ENCODE measurements at places on chromosomes 12 and 14. TPM values are rescaled to one million over a fixed set of nuclear protein-coding genes. Genes with fewer than 3 reads are reported as not detected.

- DNase-seq, result peak; percentile 51
These were observed 388.1 kb downstream of the CCDC91 start for GRCh38 chr12:28578361-28578760.

DNA sequence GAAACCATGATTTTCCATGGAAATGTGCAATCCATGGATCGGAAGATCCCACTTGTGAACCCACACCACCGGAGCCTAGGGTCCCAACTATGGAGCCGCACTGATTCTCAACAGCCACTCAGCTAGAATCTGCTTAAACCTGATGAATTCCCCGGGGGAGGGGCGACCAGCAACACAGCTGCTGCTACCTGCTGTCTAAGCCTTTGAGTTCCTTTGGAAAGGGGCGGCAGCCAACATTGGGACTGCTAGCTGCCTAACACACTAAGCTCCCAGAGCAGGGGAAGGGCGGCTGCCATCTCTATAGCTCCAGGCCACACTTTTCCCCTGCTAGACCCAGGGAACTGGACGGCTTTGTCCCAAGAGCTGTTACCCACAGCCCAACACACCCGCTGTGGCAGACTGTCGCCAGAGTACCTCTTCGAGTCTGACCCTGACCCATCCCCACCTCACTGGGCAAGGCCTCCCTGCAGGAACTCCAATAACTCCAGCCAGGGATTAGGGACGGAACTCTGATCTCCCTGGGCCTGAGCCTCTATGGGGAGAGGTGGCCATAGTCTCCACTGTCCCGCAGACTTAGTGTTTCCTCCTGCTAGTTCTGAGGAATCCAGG, 205.8 kb upstream of the SLC16A7 start:
- DNase-seq, result no peak

The ENDOU gene
- total RNA-seq, result not detected

- DNase-seq, result peak; percentile 82
These were observed 24.7 kb upstream of the IRF2BPL start for GRCh38 chr14:77053046-77053841.

- no peak for DNase-seq
These were observed 65.2 kb downstream of the NINJ2 start for GRCh38 chr12:597926-598568.

- no peak for DNase-seq
These were observed 368.4 kb upstream of the E2F7 start for GRCh38 chr12:77433799-77434198.

GRCh38 chr12:55072083-55072482, 52.3 kb downstream of the NEUROD4 start:
- DNase-seq, result no peak

- peak; percentile 96 for DNase-seq
These were observed 13.9 kb upstream of the NR4A1 start for GRCh38 chr12:52037248-52037861.

GRCh38 chr12:75560167-75560566, 48.8 kb upstream of the KRR1 start:
- no peak for DNase-seq

GRCh38 chr12:92432724-92433441, 269.9 kb upstream of the PLEKHG7 start:
- DNase-seq, result no peak

The SYNDIG1L gene
- total RNA-seq, result not detected

GRCh38 chr14:71960494-71961353, 28.5 kb downstream of the RGS6 start:
- DNase-seq, result no peak

GRCh38 chr12:26264215-26264838, 69.0 kb downstream of the SSPN start:
- no peak for DNase-seq

GRCh38 chr14:50578433-50578832, 18.5 kb downstream of the ATL1 start:
- DNase-seq, result no peak

DNA sequence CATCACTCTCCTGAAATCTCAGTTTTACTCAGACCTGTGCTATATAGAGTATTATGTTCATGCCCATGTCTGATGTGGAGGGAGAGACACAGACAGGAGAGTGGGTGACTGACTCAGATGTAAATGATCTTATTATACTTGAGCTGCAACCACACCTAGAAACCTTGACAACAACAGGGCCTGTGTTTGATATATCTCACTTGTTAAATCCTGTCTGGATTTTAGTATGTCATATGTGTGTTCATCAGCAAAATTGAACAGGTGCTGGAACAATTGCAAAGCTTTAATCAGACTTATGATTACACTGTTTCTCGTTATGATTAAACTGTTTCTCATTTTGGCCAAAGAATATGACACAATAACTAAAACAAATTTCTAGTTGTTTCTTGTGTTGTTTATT, 37.7 kb downstream of the DIP2B start:
- peak; percentile 72 for DNase-seq

DNA sequence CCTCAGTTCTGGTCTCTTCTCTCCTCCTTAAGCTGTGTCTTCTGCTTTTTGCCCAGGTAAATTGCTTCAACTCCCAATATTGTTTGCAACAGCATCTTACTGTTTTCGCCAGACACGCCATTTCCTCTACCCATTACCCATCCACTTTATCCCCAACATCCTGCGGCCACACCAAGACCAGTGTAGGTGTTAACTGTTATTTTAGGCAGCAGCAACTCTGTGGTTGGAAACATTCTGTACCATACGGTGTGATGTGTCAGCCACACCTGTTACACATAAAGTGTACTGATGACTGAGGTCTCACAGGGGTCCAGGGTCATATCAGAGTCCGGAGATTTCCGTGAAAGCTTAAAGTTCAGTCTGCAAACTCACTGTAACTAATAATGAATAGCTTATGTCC, 21.8 kb upstream of the KLRD1 start:
- DNase-seq, result no peak

The TCP11L2 gene
- total RNA-seq, result 104 TPM

DNA sequence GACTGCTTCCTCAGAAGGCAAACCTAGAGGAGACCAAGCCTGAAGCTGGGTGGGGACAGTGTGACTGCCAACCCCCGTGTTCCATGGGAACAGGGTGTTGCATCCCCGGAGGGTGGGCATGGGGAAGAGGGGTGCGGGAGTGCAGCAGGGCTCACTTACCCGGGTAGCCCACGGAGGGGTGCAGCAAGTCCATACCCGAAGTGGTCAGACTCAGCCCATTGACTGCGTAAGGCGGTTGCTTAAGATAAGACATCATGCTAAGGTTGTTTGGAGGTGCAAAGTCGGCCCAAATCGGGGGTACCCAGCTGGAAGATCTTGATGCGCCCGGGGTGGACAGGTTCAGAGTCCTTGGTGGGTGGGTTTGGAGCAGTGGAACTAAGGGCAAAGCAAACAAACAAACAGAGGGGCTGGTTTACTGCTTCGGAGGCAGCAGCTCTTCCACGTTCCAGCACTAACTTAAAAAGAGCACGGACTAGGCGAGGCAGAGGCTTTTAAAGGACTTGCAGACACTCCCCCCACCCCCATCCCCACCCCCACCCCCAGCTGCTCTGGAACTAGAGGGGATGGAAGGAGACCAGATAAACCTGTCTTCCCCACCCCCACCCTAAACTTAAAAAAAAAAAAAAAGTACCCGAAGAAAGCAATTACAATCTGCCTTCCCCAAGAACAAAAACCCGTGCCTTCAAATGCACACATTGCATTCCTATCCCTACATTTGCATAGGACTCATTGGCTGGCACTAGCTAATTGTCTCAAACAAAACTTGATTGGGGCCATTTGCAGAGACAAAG, 4.9 kb downstream of the OTX2 start:
- no peak for DNase-seq

DNA sequence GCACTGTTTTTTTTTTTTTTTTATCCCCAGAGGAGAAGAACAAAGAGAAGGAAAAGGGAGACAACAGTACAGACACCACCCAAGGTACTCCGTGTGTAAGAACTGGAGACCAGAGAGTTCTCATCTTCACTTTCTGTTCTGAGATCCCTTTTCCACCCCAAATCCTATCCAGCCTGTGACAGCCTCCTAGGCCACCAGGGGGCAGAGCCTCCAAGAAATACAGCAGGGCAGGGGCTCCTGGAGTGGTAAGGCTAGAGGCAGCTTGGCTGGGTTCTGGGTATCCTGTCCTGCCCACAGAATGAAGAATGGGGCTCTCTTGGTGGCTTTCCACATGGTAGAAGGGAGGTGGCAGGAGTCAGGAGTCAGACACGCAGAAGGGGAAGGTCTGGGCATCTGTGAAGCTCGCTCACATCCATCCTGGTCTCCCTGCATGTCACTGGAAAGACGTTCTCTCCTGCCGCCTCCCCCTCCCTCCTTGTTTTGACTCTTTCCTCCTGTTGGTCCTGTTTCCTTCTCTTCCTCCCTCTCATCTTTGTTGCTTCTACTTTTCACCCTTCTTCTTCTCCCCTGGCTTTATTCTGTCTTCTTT, 12.0 kb downstream of the CLSTN3 start:
- DNase-seq, result peak; percentile 93

- DNase-seq, result no peak
These were observed 6.7 kb upstream of the C12orf50 start for GRCh38 chr12:88035907-88036289.

DNA sequence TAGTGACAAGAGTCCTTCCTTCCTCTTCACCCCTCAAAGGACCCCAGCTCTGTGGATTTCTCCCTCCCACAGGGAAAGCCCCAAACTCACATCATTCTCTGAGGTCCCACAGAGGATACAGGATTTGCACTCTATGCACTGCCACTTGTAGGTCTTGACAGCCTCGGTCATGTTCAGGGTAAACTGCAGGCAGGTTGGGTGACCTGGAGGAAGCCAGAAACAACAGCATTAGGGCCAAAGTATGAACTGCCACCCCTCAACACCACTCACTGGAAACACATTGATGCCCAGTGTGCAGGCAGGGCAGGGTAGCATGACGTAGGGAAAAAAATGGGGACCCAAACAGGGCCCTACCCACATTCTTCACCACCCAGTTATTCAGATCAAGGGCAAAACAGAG, 264.4 kb downstream of the DPF3 start:
- no peak for DNase-seq

The PMCH gene
- total RNA-seq, result not detected

DNA sequence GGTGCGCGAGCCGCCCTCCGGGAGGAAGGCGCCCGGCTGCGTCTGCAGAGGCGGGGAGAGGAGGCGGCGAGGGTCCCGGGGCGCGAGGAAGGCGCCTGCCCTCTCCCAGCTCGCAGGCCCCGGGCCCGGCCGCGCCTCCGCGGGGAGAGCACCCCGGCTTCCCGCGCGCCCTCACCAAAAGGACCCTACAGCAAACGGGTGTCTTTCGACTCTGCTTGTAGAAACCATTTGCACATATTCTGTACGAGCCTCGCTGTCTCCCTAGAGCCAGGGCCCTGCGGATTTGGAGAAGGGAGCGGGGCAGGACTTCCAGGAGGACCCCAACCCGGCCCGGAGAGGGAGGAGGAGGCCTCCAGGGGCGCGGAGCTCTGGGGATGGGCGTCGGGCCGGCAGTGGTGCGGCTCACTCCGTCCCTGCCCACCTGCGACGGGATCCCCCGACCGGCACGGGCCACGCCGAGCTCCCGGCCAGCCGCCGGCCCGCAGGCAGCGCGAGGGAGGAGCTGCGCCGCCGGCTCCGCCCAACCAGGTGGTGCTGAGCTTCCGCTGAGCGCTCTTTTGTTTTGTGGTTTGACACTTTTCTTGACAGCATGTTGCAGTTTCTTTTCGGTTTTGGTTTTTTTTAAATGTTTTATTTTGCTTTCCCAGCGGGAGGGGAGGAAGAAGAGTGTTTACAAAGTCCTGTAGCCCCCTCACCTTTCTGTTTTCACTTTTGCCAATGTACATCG, 103.3 kb upstream of the FKBP4 start:
- peak; percentile 77 for DNase-seq

DNA sequence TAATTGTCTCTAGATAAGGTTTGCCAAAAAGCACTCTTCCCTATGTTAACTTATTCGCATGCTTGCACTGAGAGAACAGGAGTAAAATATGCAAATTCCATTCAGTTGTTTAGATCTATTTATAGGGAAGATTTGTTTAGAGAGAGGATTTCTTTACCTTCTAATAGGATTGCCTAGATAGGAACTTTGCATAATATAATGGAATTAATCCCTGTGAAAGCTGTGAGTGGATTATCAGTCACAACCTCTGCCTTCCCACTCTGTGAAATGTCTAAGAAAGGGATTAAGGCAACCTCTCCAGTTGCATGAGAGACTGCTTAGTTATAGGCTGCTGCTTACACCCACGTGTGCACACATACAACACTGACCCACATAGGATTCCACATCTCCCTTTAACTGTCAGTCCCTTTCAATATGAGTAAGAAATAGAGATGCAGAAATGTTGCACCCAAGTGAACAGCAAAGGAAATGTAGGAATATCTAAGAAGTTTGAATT, 83.2 kb downstream of the ALG10B start:
- no peak for DNase-seq

DNA sequence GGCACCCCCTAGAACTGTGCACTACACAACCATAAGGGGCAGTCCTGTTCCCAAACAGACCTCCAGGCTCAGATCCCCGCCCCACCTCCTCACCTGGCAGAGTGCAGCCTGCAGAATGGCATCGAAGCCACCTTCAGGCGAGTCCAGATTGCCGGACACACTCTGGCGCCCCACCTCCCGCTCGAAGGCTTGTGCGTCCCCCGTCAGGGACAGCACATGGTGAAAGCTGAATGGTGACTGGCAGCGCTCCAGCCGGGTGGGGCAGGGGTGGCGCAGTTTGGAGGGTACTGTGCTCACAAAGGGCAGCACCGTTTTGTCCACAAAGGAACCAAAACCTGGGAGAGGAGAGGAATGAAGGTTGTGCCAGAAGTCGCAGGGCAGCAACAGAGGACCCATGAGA, 10.6 kb downstream of the ITGB7 start:
- DNase-seq, result no peak

- no peak for DNase-seq
These were observed 16.1 kb downstream of the GRIP1 start for GRCh38 chr12:66662729-66663128.

The CEBPE gene
- not detected for total RNA-seq

DNA sequence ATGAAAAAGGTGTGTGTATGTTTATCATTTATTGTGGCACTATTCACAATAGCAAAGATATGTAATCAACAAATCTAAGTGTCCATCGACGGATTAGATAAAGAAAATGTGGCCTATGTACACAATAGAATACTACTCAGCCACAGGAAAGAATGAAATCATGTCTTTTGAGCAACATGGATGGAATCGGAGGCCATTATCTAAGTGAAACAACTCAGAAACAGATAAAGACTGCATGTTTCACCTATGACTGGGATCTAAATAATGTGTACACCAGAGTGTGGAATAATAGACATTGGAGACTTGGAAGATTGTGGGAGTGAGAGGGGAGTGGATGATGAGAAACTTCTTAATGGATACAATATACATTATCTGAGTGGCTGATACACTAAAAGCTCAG, 44.0 kb downstream of the CCER1 start:
- DNase-seq, result no peak

DNA sequence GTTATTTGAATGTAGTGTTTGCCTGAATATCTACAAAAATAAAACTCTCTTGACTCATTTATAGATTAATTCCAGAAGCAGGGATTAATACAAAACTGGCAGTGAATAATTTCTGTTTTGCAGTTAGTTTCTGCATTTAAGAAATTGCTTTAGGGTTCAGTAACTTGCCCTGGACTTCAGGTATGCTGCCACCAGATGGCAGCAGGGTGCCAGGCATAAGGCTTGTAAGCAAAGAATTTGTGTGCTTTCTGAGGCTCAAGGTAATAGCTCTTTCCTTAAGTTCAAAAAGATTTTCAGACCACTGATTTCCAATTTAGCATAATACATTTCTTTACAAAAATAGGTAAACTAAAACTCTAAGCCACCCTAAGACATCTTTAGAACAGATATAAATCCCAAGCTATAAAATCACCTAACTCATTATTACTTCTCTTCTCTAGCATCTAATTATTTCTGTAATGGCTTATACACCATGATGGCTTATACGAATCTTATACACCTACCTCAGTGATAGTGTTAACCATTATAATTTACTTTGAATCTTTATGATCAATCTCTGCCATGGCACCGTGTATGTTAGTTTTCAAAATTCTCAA, 398.3 kb downstream of the APAF1 start:
- DNase-seq, result no peak

Data from osteoblast (primary cell).